ENCODE measurements at places on chromosomes 2 and 18.
A peak's percentile ranks its signal among the peaks of the same experiment; 100 is the strongest.

- no peak for DNase-seq
These were observed 76.6 kb upstream of the ZFP36L2 start for GRCh38 chr2:43302961-43303494.

DNA sequence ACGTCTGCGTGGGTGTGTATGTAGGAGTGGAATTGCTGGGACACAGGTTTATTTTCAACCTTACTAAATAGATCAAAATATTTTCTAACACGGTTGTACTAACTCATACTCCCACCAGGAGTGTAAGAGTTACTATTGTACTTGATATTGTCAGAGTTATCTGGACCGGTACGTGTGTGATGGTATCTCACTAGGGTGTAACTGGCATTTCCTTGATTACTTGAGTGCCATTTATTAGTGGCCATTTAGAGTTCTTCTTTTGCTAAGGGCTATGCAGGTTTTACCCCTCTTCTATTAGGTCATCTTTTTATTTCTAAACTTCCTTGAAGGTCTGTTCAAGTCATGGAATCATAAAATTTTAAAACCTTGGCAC is 33.5 kb downstream of the CENPO start:
- DNase-seq, result no peak

DNA sequence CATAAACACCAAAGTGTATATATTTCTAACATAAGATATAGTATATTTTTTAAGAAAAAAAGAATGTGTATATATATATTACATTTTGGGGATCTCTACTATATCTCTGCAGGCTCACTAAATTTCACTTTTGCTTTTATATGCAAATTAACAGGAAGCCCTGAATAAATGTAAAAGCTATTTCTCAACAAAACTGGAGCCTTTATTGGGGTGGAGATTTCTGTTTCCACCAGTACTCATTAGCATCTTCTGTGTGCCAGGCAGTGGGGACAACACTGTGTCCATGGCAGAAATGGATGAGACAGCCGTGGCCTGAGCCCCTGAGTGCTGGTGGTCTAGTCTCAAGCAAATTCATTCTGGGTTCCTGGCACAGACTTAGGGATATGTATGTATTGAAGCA is 41.3 kb downstream of the C18orf63 start:
- DNase-seq, result no peak

DNA sequence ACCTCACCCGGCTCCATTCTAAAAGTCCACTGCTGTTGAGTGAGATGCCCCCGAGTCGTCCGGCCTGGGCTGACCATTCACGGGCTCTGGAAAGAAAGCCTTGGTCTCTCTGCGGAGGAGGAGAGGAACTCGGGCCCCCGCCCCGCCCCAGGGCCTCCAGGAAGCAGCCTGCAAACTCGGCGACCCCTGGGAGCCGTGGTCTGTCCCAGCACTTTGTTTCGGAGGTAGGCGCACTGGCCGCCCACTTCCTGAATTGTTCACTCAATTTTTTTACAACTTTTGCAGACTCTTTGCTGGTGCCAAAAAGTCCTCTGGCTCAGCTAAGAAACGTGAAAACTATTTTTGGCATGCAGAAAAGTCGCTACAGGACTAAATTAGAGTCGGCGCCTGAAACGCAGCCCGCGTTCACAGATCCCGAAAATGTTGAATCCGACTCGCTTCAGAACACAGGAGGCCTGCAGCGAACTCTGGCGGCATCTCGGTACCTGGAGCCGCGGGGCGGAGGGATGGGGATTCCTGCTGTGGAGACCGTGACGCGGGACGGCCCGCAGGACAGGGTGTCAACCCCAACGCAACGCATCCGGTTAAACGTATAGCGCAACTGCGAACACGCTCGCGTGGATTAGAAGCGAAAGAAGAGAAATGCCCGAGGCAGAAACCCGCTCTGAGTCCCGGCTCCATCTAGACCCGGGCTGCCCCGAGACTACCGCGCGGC is 1.5 kb downstream of the PXDN start:
- peak; percentile 66 for DNase-seq

DNA sequence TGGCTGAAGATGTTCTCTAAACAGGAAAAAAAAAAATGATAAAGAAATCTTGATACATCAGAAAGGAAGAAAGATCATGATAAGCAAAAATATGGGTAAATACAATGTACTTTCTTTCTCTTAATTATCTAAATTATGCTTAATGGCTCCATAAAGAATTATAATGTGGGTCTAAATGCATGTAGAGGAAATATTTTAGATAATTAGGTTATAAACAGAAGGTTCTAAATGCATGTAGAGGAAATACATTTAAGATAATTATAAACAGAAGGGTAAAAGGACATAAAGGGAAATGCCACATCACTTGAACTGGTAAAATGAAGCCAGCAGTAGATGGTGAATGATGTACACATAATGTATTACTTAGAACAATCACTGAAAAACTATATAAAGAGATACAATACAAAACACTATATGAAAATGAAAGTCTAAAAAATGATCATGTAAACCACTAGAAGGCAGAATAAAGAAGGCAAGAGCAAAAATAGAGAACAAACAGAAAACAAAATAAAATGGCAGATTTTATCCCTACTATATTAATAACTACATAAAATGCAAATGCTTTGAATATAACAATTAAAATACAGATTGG is 308.4 kb upstream of the CDH2 start:
- DNase-seq, result no peak

GRCh38 chr18:58591286-58591685 is 37.6 kb downstream of the ALPK2 start:
- no peak for DNase-seq

DNA sequence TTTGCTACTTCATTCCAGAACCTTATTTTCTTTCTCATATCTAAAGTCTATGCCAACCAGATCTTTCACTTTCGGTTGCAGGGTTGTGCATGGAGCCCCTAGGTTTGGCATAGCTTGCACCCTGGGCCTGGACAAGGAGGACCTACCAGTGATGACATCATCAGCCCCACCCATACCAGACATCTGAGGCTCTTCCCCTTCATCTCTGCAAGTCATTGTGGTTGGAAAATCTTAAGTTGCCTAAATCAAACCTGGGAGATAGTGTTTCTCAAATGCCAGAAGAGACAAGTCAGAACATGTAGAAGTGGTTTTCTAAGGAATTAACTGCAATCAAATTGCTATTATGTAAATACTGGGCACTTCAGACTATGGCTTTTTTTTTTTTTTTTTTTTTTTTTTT is 363.3 kb downstream of the ZNF516 start:
- no peak for DNase-seq

GRCh38 chr2:141423124-141423523 is 707.7 kb downstream of the LRP1B start:
- peak; percentile 35 for DNase-seq

- no peak for DNase-seq
These were observed 140.5 kb upstream of the HNRNPA3 start for GRCh38 chr2:177072090-177072489.

- no peak for DNase-seq
These were observed 317.1 kb upstream of the ST6GAL2 start for GRCh38 chr2:107202962-107203591.

GRCh38 chr2:174524527-174524926 is 37.7 kb upstream of the GPR155 start:
- DNase-seq, result peak; percentile 38

- DNase-seq, result peak; percentile 85
These were observed 52.0 kb upstream of the FAM171B start for GRCh38 chr2:186641807-186642321.

GRCh38 chr2:229445019-229445418 is 173.9 kb upstream of the PID1 start:
- peak; percentile 89 for DNase-seq

DNA sequence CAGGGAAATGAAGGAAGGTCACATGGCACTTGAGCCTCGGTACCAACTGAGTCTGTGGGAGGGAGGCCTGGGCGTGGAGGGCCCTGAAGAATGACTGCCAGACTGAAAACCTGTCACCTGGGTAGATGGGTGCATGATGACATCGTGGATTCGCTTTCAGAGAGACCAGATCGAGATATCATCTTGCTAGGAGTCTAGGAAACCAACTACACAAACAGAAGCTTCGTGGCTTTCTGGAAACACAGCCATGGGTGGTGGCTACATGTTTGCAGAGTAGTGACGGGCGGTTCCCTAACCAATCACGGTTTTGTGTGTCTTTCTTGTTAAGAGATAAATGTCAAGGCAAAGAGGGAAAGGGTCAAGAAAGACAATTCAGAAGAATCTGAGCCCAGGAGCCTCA is 155.0 kb downstream of the EIPR1 start:
- DNase-seq, result no peak

GRCh38 chr2:49770919-49771318 is 616.6 kb upstream of the FSHR start:
- peak; percentile 54 for DNase-seq

DNA sequence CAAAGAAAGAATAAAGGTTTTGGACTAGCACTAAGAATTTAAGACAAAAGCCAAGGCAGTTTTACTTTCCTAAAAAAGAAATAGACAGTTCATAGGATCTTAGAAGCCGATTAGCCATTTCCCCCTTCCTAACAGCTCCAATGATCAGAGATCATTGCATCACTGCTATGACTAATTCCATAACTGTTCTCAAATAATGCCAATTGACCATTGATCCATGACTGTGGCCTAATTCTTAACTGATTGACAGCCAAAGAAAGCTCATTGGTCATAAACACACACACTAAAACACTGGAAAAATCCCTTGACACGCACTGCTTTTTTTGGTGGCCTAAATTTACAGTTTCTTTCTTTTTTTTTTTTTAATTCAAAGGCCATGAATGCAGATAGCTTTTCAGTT is 345.0 kb upstream of the ACVR2A start:
- no peak for DNase-seq

GRCh38 chr2:238305965-238306671 is 14.2 kb upstream of the TRAF3IP1 start:
- DNase-seq, result no peak

DNA sequence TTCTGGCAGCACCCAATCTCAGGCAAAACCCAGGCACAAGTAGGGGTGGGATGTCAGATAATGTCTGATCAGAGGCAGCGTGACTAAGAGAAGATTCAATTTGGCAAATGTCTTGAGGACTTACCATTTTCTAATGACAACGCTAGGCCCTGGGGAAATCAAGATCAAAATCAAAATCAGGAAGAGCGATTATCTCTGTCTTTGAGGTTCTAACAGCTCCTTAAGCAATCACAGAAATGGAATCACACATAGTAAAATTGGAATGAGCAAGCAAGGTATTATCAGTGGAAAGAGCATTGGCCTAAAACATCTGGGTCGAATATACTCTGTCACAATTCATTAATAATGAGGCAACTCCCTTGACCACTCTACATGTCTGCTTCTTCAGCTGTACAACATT is 8.6 kb upstream of the SERPINB2 start:
- no peak for DNase-seq

DNA sequence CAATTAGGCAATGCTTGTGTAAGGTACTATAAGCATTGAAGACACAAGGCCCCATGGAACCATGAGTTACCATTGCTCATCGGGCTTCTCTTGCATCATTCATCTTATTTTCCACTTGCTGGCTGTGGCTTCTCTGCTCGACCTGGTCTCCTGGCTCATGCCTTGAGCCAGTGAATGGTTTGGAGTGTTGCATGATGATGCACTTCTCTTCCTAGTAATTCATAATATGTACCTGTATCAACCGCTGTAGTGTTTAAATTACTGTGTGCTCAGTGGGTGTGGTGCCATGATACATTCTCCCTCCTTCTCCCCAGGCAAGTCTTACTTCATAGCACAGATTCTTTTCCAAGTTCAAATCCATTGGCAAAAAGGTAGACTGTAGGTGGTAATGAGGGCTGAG is 66.8 kb downstream of the ABCA12 start:
- no peak for DNase-seq

DNA sequence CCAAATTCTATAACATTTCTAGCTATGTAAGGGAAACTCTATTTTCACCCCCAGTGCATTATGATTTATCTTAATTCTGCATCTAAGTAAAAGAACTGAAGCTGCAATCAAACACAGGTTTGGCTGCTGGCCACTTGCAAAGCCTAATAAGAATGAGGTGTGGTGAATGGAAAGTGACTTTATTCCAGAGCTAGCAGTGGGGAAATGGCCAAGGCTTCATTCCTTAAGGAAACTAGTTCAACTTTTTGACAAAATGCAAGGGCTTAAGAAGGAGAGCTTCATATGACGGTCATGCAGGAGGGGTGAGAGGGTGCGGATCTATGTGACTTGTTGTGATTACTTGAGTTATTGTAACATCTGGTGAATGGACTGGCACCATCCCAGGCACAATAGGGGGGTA is 1802.0 kb downstream of the SUCLG1 start:
- DNase-seq, result no peak

- peak; percentile 81 for DNase-seq
These were observed 45.9 kb upstream of the REG3G start for GRCh38 chr2:78979380-78980151.

- no peak for DNase-seq
These were observed 46.2 kb downstream of the HPCAL1 start for GRCh38 chr2:10348891-10349290.

DNA sequence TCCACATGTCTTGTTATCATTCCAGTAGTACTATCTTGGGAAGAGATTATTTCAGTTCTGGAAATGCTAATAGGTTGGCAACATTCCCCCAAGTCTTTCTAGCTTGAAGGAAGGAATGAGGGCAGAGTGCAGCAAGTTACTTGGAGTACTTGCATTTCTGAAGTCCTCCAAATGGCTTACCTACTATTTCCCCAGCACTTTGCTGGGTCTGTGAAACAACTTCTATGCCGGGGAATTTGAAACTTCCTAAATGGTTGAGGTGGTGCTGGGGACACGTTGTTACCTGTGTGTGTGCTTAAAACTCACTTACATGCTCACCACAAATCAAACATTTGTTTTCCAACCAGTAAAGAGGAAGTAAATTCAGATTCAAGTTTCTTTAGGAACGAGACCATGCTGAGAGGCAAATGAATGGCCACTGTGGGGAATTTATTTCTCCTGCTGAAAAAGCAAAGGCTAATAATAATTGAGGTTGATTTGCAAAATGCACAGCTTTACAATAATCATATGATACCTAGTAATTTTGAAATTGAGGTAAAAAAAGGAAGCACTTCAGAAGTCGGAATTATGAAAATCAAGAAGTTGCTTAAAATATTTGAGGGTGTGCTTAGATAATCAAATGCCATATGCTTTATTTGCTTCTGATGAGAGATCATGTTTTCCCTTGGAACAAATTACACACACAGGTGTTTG is 1167.7 kb upstream of the ZEB2 start:
- no peak for DNase-seq

GRCh38 chr2:84459944-84460429 is 907 bp upstream of the SUCLG1 start:
- no peak for DNase-seq

- peak; percentile 64 for DNase-seq
These were observed 129.4 kb downstream of the TCF4 start for GRCh38 chr18:55458456-55459203.

DNA sequence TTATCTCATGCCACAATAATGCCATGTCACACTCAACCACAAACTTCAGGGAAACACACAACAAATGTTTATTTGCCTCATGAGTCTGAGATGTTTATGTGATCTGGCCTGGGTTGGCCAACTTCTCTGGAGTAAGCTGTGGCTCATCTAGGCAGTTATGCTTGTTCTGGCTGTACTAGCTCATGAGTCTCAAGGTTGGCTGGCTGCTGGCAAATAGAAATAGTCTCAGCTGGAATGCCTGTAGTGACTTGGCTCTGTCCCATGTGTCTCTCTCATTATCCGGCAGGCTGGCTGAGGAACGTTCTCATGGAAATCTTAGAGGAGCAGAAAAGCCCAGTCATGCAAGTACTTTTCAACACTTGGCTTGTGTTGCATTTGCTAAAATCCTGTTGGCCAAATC is 234.9 kb upstream of the CDH2 start:
- DNase-seq, result peak; percentile 8

Data from Ammon's horn (tissue), 1 donor.